ENCODE measurements at places on chromosomes 2 and 18.

DNA sequence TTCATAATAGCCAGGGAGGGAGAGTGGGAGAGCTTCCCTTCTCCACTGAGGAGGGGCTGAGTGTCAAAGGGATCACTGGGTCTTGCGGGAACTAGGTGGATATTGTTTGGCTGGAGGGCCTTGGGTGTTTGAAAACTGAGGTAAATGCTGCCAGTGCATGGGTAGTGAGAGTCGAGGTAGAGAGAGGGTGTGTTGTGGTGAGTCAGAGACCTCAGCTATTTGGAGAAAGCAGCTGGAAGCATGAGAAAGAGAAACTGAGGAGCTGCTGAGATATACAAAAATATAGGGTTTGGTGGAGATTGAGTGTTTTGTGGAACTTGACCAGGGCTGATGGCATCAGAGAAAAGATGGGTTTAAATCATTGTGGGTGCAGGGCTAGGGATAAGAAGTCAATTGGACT lies 127.0 kb upstream of the CCDC195 start:
- DNase-seq: no peak

DNA sequence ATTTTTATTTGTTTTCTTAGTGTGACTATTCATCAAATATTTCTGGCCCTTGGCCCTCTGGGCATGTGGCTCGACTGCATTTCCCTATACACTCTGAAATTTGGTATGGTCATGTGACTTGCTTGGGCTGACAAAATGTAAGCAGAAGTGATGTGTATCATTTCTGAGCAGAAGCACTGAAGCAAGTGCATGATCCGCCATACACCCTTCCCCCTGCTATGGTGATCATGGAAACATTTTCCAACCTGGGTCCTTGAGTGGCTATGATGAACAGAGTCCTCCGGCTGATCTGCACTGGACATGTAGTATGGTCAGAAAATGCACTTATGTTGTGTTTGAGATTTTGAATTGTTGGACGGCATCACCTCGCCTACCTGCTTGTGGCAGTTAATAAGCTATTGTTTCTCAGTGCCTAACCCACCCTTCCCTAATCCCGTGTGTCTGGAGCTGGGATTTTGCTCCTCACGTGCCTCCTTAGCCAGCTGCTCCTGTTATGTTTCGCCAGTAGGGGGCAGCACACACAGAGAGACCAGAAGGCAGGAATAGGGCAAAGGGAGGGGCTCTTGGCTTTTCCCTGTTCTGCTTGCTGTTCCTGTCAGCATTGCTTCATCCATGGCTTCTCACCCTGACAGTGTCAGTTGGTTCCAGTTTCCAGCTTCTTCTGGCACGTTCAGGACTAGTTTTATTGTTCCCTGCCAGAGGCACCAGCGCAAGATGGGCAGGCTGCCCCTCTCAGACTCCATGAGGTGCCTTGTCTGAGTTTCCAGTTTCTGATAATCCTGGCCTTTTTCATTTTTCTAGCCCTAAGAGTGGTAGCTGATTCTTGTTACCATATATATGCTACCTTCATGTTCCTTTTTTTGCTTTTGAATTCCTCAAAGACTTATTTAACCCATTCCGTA lies 207.4 kb downstream of the ARL6IP6 start:
- DNase-seq: no peak

DNA sequence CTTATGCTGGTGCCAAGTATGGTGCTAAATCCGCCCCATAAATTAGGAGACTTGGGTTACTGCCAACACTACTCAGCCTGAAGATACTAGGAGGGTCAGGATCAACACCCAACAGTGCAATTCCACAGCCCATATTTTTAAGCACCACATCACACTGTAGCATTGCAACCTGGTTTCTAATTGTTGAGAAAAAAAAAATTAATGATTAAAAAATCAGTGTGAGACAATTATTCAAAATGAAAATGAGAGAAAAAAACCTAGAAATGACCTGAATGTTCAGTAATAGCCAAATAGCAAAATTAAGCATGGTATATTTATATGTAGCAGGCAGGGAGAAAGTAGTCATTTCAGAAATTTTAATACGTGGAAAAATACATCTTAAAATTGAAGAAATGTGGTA lies 29.2 kb upstream of the HNRNPLL start:
- DNase-seq: no peak

DNA sequence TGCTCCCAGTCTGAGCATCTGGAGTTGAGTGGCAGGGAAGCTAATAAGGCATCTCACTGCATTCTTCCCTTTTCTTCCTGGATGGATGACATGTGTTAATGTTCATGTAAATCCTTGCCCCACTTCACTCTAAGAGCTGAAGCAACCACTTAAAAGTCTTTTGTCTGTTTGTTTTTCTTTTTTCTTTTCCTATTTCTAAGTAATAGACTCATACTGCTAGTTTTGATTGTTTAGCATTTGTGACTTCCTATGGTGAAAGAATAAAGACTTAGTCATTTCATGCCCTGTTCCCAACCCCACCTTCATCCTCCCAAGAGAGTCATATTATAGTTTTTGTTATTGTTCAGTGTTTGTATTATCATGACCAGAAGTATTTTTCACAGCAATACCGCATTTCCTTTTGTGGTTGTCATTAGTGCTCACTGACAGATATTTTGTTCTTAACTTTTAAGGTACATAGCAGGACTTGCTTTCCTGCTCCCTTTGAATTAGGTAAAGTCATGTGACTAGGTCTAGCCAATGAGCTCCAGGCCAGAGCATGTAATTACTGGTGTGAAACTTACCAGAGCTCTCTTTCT lies 18.1 kb upstream of the SPP2 start:
- no peak for DNase-seq

- DNase-seq: no peak
Measured at GRCh38 chr2:42123426-42123825, 45.7 kb upstream of the EML4 start.

- DNase-seq: no peak
Measured at GRCh38 chr2:133247631-133248030, 320.6 kb downstream of the NCKAP5 start.

GRCh38 chr2:85215448-85216401 lies 82.5 kb downstream of the TCF7L1 start:
- DNase-seq: no peak

DNA sequence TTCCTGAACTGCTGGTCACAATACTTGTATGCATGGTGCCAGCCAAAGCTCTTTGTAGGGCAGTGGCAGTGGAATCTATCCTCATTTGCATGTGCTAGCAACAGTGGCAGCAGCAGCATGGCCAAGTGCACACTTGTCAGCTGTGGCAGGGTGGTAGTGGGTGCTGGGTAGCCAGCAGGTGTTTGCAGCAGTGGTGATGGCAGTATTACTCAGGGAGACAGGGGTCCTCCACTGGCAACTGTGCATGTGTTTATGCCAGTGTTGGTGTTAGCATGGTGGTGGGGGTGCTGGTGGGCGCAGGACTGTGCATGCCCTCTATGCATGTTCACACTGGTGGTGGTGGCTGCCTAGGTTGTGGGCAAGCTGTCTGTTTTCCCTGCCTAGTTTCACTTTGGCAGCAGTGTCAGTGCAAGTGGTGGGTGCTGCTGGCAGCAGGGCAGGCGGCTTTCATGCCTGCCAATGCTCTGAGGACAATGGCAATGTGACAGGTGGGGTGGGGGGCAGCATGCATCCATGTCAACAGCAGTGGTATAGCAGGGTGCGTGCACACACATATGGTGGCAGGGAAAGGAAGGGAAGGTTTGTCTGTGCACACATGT lies 41.2 kb downstream of the GALNT13 start:
- no peak for DNase-seq

GRCh38 chr2:26457695-26458364 lies 20.1 kb downstream of the OTOF start:
- DNase-seq: no peak

DNA sequence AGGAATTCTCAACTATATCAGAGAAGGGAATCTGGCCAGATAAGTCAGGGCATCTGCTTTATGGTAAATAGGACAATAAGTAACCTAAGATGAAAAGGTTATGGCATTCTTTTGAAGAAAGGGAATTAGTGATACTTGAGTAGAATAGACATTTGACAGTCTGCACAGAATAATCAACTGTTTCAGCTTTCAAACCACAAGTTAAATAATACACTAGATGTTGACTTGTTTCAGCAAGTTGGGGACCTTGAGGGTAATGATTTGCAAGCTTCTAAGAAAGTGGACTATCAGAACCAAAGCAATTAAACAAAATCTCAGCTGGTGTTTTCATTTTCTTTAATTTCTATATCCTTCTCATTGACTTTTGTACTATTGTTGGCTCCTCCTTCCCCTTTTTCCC lies 54.5 kb downstream of the SLC39A10 start:
- no peak for DNase-seq

- DNase-seq: no peak
Measured at GRCh38 chr2:163565192-163565591, 170.6 kb downstream of the FIGN start.

DNA sequence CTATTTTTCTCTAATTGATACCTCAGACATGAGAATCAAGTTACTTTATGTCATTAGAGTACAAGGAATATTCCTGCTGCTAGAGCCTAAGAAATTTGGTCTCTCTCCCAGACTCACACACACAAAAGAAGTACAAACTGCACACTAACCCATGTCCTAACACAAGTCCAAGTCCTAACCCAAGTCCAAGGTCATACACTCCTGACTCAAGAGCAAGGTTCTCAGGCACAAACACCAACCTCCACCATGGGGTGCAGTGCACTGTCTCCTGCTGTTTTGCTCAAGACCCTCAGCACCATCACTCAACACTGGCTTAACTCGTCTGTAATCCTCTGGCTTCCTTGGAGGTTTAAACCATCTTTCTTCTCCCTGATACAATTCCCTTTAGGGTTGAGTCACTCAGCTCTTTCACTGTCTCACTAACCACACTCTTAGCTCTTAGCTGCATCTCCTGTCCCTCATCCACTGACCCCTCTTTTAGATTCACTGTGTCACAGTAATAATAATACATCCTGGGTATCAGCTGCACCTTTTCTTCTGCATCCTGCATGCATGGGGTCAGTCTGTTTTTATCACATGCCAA lies 129.8 kb downstream of the BCL2L11 start:
- DNase-seq: no peak

DNA sequence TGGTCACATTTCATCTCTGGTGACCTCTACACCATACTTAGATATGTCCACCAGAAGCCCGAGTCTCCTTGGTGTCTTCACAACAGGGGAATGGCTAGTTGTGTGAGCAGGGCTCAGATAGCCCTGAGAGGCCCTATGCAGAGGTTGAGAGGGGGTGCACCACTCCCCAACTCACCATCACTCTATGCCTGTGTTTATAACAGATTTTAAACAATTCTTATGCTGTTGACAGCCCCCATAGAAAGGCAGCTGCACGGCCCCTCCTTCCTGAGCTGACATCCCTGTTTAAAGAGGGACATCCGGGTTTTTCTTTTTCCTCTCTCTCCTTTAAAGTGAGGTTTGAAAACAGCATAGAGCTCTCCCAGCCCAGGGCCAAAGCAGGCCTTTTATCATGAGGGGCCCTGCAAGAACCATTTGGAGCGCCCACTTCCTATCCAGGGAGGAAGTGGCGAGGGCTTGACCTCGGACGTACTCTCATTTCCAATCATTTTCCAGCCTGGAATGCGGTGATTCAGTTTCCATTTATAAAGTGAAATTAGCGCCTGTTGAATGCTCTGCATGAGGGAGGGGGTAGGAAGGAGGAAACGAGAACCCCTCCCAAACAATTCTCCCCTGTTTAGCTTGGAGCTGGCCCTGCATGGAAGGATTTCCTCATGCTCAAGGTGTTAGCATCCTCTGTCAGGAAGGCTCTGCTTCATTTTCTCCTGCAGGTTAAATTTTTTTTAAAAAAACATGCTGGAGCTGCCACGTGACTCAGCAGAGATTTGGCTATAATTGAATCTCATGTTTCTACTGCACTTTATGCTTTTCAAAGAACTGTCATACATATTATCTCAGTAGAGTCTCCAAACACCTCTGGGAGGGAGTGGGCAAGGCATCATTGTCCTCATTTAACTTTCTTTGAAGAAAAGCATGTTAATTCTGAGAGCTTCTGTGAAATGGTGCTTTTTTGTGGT lies 117.5 kb downstream of the DDX1 start:
- DNase-seq: no peak

GRCh38 chr2:1045109-1045508 lies 94.5 kb downstream of the SNTG2 start:
- no peak for DNase-seq

- no peak for DNase-seq
Measured at GRCh38 chr2:12071318-12071717, 324.9 kb downstream of the LPIN1 start.

GRCh38 chr2:12774395-12774727 lies 57.6 kb downstream of the TRIB2 start:
- no peak for DNase-seq

DNA sequence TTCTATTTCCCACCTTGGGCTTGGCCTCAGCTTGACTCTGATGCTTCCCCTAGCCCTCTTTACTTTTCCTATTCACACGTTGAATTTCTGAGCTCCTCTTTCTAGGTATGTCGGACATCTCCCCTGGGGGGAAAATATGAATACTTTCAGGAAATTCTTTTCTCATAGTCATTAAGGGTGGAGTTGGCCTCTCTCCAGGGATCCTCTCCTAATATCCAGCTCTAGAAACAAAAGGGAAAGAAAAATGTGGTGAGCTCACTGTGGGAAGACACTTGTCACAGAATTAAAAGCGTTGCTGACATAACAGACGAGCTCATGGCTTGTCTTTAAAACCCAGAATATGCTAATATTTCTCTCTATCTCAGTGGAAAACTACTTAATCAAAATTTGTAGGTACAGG lies 132.7 kb upstream of the MEX3C start:
- DNase-seq: no peak

DNA sequence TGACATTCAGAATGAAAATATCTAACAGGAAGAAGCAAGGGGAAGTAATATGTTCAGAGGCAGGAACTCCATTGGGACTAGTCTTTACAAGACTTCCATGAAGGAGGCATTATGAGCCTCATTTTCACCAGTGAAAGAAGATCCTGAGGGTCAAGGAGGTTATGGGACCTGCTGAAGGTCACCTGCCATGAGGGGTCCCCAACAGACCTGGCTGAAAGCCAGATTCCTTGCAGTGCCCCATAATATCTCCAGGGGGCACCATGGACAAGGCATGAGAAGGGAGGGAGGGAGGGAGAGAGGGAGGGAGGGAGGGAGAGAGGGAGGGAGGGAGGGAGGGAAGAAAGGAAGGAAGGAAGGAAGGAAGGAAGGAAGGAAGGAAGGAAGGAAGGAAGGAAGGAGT lies 27.9 kb downstream of the XDH start:
- no peak for DNase-seq

GRCh38 chr2:178220814-178221213 lies 26.5 kb downstream of the OSBPL6 start:
- no peak for DNase-seq

DNA sequence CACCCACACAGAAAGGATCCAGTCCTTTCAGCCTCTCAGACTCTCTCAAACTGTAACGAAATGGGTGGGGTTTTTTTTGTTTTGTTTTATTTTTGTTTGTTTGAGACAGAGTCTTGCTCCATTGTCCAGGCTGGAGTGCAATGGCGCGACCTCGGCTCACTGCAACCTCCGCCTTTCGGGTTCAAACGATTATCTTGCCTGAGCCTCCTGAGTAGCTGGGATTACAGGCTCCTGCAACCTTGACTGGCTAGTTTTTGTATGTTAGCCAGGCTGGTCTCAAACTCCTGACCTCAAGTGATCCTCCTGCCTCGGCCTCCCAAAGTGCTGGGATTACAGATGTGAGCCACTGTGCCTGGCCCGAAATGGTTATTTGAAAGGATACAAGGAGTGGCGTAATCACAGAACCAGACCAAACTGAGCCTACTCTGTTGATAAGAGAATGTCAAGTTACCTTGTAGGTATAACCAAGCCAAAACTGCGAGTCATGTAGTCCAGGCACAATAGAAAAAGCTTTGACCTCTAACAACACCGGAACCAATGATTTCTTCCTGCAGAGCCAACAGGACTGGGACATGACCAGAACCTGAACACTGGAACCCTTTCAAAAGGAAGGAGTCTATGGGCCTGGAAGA lies 72.5 kb downstream of the NCAPH start:
- DNase-seq: no peak

GRCh38 chr2:196802401-196802800 lies 2.9 kb upstream of the GTF3C3 start:
- DNase-seq: no peak

Measured in activated CD4-positive, CD25-positive, alpha-beta regulatory T cell treated with anti-CD3 and anti-CD28 coated beads, Interleukin-2, amount 50 U/mL, for 16 hours (primary cell).